ENCODE measurements at places on chromosomes 11 and 22.
A peak's percentile ranks its signal among the peaks of the same experiment; 100 is the strongest.

- no peak for DNase-seq
These were observed 8.6 kb downstream of the PHLDB1 start for GRCh38 chr11:118615976-118616371.

DNA sequence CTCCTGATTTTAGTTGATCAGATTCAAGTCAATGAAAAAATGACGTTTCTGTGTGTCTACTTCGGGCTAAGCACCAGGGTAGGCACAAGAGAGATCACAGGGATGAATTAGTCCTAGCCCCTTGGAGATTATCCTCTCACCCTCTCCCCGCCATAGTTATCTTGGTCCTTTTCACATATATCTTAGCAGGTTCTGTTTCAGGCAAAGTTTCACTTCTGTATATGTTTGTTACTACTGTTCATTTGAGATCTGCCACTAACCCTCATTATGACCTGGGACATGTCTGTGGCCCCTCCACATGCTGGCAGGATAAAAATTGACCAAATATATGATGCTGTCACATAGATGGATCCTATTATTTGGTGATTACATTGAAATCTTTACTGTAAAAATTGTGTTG is 186.1 kb downstream of the AASDHPPT start:
- DNase-seq: no peak

DNA sequence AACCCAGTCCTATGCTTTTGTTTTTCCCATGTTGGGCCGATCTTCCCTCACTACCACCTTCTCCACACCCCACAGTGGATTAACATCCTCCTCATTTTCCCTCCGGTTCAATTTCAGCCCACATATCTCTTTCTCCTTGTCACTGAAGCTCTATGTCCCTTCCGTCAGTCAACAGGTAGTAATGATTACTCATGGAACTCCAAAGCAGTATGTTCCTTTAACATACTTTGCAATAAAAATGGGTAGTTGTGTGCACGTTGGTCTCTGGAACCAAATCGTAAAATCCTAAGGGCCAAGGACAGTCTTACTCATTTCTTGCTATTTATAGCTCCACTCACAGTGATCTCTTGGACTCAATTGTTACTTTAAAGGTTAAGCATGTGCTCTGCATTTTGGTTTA is 20.2 kb downstream of the AMOTL1 start:
- DNase-seq: no peak

DNA sequence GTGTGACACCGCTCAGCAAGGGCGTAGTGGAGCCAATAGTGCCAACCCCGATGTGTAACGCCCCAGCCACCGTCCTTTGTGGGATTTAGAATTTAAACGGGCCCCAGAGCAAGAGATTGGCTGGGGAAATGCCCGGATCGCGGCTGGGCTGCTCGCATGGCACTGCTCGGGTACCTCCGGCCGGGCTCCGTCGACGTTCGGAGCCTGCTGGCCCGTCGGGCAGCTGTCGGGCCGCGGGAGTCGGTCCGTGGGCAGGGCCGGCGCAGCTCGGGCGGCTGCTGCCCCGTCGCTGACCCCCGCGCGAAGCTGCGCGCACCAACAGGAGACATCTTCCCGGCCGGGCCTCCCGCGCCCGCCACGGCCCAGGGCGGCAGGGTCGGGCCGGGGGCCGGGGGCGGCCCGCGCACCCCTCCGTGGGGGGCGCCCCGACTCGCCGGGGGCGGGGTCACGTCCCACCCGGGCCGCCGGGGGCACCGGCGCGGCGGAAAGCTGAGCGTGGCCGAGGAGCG is 1.3 kb upstream of the KDM2A start:
- peak; percentile 34 for DNase-seq

- DNase-seq: no peak
These were observed 43.1 kb downstream of the TYR start for GRCh38 chr11:89220684-89221339.

GRCh38 chr11:117314840-117315239 is 1.2 kb downstream of the BACE1 start:
- DNase-seq: no peak

DNA sequence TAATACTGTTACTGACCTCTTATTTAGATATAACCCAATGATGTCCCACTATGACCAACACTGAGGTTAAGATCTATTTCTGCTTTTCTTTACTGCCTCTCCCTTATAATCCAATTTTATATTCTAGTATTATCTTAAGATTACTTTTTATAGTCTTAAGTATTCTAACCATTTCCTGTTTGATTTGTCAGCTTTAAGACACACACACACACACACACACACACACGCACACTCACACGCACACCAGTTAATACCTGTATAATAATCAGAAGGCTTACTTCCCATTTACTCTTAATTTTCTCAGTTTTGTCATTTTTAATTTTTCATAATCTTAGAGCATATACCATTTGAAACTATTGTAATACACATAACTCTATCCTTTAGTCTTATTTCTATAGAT is 226.0 kb upstream of the C11orf87 start:
- DNase-seq: no peak

- DNase-seq: peak; percentile 12
These were observed 63.3 kb downstream of the GRIK4 start for GRCh38 chr11:120574876-120575275.

DNA sequence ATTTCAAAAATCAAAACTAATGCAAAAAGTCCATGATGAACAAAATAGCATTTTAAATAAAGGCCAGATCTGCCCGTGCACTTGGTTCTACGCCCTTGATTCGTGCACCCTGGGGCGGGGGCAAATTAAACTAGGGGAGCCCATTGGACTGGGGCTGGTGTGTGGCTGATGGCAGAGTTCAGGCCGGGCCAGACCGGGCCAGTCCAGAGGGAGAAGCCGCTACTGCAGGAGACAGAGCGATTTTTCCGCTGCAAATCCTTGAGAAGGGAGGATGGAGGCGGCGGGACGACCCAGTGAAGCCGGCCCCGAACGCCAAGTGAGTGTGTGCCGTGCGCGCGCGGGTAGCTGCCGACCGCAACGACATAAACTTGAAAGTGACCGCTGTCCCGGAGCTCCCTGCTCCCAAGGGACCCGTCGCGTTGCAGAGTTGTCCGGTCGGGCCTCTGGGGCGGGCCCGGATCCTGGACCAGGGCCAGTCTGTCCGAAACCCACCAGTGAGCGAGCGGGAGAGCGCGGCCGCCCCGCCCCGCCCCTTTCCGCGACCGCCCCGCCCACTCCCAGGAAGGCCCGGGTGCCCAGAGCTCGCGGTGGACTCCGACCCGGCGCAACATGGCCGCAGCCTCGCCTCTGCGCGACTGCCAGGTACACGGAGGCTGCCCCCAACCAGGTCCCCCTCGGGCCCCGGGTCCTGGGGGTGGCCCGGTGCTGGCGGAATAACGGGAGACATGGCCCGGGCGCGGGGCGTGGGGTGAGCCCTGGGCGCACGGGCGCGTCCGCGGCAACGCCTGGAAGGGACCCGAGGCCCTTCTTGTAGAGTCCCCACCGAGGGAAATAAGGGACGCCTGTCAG is at the start of gene TTC38:
Gene TTC38 (plus strand): TSS at position 578 of the 849 bp plus-strand sequence. CDS start 32 bp downstream, at position 610.
- DNase-seq: peak; percentile 84

GRCh38 chr11:95680169-95680929 is 109.2 kb downstream of the FAM76B start:
- peak; percentile 13 for DNase-seq

DNA sequence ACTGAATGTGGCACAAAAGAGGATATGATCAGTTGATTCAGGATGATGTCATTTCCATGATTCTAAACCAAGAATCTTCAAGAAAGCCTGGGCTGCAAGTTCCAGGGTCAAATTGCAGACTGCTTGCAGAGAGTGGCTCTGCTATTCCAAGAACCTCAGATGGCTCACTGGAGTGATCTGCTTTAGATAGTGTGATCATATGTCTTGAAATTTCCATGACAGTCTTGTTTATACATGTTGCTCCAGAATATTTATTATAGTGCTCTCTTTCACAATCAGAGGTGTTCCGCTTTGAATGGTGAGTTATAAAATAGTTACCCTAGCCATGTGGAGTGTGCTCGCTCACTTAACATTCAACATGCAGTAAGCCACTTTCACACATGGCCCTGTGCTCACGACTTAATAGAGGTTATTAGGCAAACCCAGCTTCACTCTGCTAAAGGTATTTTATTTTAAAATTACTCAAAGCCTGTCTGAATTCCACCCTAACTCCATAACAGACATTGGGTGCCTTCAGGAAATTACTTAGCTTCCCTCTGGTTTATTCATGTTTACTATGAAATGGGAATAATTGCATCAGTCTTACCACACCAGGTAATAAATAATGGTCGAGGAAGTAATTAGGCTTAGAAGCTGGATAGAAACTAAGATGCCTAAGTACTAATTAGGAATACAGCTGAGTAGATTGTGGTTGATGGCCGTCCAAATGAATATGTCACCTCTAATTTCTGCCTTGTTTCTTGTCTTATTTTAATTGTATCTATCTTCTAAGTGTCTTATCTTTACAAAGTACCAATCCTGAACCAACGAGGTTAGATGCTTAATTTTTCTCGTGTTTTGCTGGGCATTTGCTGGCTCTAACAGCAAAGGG is 187.9 kb downstream of the ETS1 start:
- peak; percentile 50 for DNase-seq

DNA sequence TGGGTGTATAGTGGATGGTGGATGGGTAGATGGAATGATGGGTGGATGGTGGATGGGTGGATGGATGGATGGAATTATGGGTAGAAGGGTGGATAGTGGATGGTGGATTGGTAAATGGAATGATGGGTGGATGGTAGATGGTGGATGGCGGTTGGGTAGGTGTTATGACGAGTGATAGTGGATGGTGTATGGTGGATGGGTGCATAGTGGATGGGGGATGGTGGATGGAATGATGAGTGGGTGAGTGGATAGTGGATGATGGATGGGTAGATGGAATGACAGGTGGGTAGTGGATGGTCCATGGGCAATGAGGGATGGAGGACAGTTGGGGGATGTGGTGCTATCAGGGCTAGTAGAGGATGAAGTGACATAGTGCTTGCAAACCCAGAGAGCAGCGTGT is 182.4 kb downstream of the BRD1 start:
- DNase-seq: no peak

- DNase-seq: peak; percentile 54
These were observed 1348.2 kb upstream of the RAG2 start for GRCh38 chr11:37946155-37946766.

DNA sequence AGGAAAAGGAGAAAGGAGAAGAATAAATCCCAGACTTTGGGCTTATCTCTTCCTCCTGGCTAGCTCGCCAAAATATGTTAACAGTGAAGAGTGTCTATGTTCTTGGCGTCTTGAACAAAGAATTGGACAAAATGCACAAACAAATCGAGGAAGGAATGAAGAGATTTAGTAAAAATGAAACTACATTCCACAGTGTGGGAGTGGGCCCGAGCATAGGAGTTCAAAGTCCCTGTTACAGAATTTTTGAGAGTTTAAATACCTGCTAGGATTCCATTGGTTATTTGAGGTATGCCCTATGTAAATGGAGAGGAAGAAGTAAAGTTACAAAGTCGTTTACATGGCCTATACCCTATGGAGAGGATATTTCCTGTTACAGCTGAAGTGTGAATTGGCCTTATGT is 525.1 kb upstream of the CNTN5 start:
- no peak for DNase-seq

- no peak for DNase-seq
These were observed 453.9 kb downstream of the BRD1 start for GRCh38 chr22:49373801-49374226.

- DNase-seq: no peak
These were observed 80.9 kb upstream of the NARS2 start for GRCh38 chr11:78655561-78655960.

DNA sequence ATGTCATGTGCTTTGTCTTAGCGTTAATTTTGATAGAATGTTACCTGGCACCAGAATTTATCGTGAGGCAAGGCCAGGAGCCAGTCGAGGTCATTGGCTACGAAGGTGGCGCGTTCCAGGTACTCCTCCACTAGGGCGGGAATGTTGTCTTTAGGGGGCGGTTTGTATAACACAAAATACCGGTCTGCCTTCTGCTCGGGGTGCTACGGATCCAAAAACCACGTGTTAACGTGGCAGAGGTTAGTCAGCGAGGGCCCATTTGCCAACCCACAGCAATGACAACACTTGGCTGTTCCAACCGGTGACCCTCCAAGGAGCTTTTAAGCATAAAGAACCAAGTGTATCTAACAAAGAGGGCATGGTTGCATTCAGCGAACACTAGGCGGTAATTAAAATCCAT is 12.5 kb downstream of the ASCC2 start:
- no peak for DNase-seq

GRCh38 chr11:117179048-117179999 is 781 bp downstream of the SIDT2 start:
- DNase-seq: peak; percentile 26

GRCh38 chr11:17421781-17422180 is 33.3 kb upstream of the KCNJ11 start:
- no peak for DNase-seq

GRCh38 chr22:46881373-46882118 is 119.1 kb downstream of the TBC1D22A start:
- DNase-seq: peak; percentile 76

GRCh38 chr22:33296941-33297340 is 238.8 kb upstream of the SYN3 start:
- DNase-seq: no peak

DNA sequence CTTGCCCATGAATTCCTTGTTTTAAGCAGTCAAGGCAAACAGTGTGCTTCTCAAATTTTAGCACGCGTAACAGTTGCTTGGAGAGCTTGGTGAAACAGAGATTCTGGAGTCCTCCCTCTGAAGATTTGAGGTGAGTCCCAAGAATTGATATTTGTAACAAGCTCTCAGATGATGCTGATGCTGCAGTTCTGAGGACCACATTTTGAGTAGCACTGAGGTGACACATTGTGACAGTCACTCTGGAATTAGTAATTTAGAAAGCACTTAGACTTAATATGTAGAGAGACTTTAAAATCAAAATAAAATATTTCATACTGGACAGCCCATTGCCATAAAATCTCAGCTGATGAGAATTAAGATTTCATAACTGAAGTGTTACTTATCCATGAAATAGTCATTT is 38.5 kb downstream of the DNAJC24 start:
- DNase-seq: no peak

DNA sequence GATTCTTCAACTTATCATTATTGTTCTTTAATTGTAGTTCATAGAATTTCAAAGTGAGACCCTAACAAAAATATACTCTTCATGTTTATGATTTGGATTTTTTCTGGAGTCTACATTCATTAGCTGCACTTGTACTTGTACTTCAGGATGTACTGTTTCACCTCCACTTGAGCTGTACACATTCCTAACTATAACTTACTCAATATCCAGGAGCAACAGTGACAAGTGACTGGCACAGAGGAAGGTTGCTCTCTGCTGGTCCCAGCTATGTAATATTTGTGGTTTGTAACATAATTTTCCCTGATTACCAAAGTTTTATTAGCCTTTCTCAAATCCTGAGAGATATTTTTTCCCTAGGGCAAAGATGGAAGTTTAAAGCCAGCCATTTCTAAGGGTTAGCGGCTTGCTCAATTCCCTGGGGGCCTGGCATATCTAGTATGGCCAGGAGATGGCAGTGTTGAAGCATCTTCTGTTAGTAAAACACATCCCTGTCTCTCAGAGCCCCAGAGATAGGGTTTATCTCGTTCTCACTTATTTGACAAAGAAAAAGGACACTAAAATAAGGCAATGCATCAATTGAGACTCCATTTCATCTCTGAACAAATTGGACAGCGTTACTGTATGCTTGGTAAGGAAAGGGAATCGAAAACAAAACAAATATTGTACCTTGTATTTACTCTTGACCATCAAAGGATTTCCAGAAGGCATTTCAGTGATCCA is 14.2 kb downstream of the OR52A5 start:
- peak; percentile 58 for DNase-seq

- DNase-seq: peak; percentile 100
These were observed 113.8 kb downstream of the NECTIN1 start for GRCh38 chr11:119615003-119615881.

All from kidney tubule cell (primary cell).